ENCODE measurements at places on chromosomes 16 and 17.

DNA sequence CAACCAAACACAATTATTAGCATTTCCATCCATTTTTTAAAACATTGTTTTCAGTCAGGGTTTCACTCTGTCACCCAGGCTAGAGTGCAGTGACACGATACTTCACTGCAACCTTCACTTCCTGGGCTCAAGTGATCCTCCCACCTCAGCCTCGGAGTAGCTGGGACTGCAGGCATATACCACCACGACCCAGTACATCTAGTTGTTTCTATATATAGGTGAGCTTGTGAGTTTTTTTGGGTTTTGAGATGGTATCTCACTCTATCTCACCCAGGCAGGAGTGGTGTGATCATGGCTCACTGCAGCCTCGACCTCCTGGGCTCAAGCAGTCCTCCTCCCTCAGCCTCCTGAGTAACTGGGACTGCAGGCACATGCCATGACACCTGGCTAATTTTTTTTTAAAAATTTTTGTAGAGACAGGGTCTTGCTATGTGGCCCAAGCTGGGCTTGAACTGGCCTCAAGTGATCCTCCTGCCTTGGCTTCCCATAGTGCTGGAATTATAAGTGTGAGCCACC, 21.5 kb upstream of the ATP5MC1 start:
- no peak for DNase-seq

- peak; percentile 79 for DNase-seq
These were observed 39.3 kb downstream of the MSI2 start for GRCh38 chr17:57295526-57296023.

DNA sequence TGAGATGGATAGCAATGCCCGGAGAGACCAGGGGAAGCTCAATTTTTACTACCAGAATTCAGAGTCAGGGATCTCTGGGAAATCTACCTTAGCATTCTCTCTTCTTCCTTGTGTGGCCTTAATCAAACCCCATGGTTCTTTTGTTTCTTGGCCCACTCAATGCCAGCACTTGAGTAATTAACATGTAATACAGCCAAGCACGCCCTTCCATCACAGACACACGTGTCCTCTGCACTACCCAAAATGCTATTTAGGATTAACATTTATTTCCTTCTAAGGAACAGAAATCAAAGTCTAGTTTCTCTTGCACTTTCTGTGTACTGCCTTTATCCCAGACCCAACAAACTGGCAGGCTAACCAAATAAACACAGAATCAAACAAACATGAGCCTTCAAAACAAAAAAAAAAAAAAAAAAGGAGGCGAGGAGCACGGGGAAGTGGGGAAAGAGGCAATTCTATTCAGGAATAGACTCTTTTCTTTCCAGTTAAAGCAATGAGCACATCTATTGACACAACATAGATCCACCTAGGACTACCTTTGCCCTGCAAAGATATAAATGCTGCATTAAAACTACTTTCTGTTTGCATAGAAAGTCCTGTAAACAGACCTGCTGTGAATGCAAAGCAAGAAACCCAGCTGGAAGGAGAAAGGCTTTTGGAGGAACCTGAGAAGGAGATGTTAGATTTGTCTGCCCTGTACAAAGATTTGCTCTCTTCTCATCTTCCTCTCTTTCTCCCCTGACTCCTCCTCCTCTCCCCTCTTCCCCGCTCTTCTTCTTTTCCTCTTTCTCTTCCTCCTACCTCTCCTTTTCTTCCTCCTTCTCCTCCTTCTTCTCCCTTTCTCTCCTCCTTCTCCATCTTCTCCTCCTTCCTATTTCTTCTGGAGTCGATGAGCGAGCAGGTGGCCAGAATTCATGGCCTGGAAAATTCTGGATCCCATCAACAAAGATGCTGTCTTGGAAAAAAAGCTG, 294.4 kb downstream of the NPIPA8 start:
- DNase-seq = no peak

GRCh38 chr17:45785480-45786193, 1.5 kb downstream of the CRHR1 start:
- no peak for DNase-seq

DNA sequence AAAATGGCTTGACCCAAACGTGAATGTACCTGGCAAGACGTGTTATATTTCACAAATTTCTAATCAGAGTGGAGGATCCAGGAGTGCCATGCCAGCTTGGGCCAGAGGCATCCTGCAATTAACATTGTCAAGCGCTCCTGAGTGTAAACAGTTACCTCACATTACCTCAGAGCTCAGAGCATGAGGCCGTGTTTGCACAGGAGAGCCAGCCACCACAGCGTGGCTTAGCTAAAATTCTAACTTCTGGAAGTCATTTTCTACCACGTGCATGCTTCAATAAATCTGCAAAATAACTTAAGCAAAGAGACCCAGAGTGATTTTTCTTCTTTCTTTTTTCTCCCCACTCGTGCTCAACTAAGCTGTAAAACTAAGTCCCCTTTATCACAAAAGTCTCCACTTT, 769.0 kb downstream of the KCNJ2 start:
- DNase-seq = no peak

- no peak for DNase-seq
These were observed 8.3 kb downstream of the BAIAP3 start for GRCh38 chr16:1341495-1342420.

- no peak for DNase-seq
These were observed 5.8 kb upstream of the UTS2R start for GRCh38 chr17:82365606-82366295.

DNA sequence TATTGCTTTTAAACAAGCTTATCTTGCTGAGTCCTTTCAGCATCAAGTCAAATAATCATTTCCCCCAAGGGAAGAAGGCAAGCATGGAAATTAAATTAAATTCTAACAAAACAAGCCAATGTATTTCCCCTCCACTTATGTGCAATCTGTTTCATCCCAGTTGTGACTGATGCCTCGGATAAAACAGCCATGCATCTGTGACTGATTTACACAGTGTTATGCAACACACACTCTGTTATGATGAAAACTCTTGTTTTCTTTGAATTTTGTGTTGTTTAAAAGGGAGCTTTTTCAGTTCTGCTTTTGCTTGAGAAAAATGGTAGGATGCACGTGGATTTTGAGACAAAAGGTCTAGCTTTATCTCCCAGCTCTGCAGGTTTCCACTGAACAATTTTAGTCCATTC, 32.6 kb downstream of the TMEM100 start:
- DNase-seq = no peak
